ENCODE measurements at places on chromosomes 6 and 20. TPM values are rescaled to one million over a fixed set of nuclear protein-coding genes. Genes with fewer than 3 reads are reported as not detected.

The PKIB gene
- not detected for total RNA-seq

DNA sequence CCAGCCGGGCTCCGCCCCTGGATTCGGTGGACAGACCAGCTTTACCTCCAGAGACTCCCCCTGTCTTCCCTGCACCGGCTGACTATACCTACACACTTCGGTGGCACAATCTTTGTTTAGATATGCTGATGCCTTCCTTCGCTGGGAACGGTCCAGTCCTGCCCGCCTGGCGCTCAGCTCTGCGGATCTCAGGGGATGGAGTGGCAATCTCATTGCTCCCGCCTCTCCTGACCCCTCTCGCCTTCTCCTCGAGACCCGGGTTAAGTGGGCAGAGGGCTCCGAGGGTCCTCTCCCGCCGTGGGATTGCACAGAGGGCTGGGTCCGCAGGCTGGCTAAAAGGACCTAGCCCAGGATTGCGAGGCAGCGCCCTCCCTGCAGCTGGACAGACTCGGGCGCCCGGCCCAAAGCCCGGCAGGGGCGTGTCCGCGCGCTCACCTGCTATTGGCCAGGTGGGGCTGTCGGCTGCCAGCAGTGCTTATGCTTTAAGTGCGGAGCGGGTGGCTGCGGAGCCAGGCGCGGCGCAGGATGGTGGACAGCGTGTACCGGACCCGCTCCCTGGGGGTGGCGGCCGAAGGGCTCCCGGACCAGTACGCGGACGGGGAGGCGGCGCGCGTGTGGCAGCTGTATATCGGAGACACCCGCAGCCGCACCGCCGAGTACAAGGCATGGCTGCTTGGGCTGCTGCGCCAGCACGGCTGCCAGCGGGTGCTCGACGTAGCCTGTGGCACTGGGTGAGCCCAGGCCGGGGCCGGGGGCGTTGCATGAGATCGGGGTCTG lies at the start of gene GNMT:
GNMT (plus strand) TSS at position 512 of the 777 bp plus-strand sequence; CDS start at position 526, 14 bp downstream.
- H3K4me1 ChIP-seq = peaks cover 7% of the 10 kb centered on the region
- DNase-seq = peak; percentile 71
- no peak within 1 kb of the TSS for H3K27ac ChIP-seq
- no peaks in the 10 kb centered on the region for H3K27me3 ChIP-seq
- H3K4me3 ChIP-seq = peak within 1 kb of the TSS; percentile 58
- H3K36me3 ChIP-seq = peaks cover 22% of the 10 kb centered on the region

DNA sequence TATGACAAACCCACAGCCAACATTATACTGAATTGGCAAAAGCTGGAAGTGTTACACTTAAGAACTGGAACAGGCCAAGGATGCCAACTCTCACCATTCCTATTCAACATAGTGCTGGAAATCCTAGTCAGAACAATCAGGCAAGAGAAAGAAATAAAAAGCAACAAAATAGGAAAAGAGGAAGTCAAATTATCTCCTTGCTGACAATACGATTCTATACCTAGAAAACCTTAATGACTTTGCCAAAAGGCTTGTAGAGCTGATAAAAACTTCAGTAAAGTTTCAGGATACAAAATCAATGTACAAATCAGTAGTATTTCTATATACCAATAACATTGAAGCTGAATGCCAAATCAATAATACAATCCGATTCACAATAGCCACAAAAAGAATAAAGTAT lies 32.4 kb downstream of the OR5V1 start:
- no peaks in the 10 kb centered on the region for H3K36me3 ChIP-seq
- no peaks in the 10 kb centered on the region for H3K27me3 ChIP-seq
- H3K27ac ChIP-seq = no peak overlapping the region
- DNase-seq = no peak
- H3K4me1 ChIP-seq = no peaks in the 10 kb centered on the region

GRCh38 chr6:41654698-41655151 lies 16.5 kb downstream of the MDFI start:
- H3K27me3 ChIP-seq = no peaks in the 10 kb centered on the region
- DNase-seq = no peak
- no peak overlapping the region for H3K27ac ChIP-seq
- H3K36me3 ChIP-seq = no peaks in the 10 kb centered on the region
- H3K4me1 ChIP-seq = no peaks in the 10 kb centered on the region

- no peaks in the 10 kb centered on the region for H3K27me3 ChIP-seq
- H3K27ac ChIP-seq = no peak overlapping the region
- H3K4me1 ChIP-seq = no peaks in the 10 kb centered on the region
- no peak overlapping the region for H3K4me3 ChIP-seq
Observed at GRCh38 chr6:160583794-160584193, 80.3 kb downstream of the LPA start.

DNA sequence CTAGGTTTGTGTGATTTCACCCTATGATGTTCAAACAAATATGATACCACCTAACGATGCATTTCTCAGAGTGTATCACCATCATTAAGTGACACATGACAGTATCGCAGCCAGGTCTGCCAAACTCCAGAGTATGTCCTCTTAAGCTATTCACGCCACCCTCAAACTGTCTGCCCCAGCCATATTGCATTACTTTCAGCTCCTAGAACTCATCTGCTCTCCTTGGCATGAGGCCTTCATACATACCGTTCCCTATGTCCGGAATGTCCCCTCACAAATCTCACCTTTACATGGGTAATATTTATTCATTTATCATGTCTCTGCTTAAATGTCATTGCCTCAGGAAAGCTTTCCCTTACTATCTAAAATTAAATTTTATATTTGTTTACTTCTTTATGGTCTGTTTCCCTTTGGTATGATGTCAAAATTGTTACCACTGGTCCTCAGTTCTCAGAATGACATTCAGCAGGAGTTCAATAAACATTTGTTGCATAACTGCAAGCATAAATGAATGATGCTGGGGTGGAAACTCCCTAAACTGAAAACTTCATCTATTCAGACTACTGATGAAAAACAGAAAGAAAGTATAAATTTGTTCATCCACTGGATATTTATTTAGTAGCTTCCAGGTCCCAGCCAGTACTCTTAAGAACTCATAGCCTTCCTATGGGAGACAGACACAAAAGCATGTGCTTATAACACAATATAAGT lies 3.2 kb downstream of the SESN1 start:
- peak overlapping the region; percentile 69 for H3K4me3 ChIP-seq
- H3K36me3 ChIP-seq = no peaks in the 10 kb centered on the region
- peaks cover 2% of the 10 kb centered on the region for H3K4me1 ChIP-seq
- H3K27ac ChIP-seq = no peak overlapping the region
- no peaks in the 10 kb centered on the region for H3K27me3 ChIP-seq

The CTSZ gene
- 342 TPM for total RNA-seq

The TOMM6 gene
- total RNA-seq = 79.9 TPM

The RAET1E gene
- total RNA-seq = not detected

The SNAP91 gene
- total RNA-seq = 0.64 TPM

The PPP1R14C gene
- total RNA-seq = not detected

GRCh38 chr6:133410638-133411435 lies 169.7 kb downstream of the EYA4 start:
- no peaks in the 10 kb centered on the region for H3K4me1 ChIP-seq
- DNase-seq = no peak
- no peaks in the 10 kb centered on the region for H3K36me3 ChIP-seq
- no peak overlapping the region for H3K27ac ChIP-seq

The TCP11 gene
- 0.43 TPM for total RNA-seq

- no peak overlapping the region for H3K4me3 ChIP-seq
- no peak for DNase-seq
- no peaks in the 10 kb centered on the region for H3K4me1 ChIP-seq
- no peaks in the 10 kb centered on the region for H3K36me3 ChIP-seq
- H3K27me3 ChIP-seq = no peaks in the 10 kb centered on the region
Observed at GRCh38 chr6:64803470-64804166, 903.4 kb downstream of the EYS start.

DNA sequence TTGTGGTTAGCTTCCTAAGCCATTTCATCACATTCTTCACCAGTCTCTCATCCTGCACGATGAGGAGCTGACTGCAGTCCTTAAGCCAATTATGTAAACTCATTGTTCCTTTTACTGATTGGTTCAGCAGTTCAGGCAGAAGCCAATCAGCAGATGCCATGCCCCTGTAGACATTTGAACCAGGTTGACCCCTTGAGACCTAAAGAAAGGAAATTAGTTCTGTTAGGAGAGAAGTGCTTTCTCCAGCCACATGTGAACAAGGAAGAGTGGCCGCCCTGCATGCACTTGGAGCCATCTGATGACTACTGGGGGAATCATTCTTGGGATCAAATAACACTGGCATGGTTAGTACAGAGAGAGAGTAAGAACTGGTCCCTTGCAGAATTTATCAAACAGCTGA lies 535.2 kb upstream of the ID4 start:
- no peak overlapping the region for H3K4me3 ChIP-seq
- H3K36me3 ChIP-seq = no peaks in the 10 kb centered on the region
- no peak for DNase-seq
- no peaks in the 10 kb centered on the region for H3K27me3 ChIP-seq

- no peaks in the 10 kb centered on the region for H3K4me1 ChIP-seq
- H3K27ac ChIP-seq = no peak overlapping the region
- H3K27me3 ChIP-seq = no peaks in the 10 kb centered on the region
- DNase-seq = no peak
Observed at GRCh38 chr20:60948224-60948623, 303.8 kb upstream of the CDH4 start.

The DEF6 gene
- total RNA-seq = 20.1 TPM

DNA sequence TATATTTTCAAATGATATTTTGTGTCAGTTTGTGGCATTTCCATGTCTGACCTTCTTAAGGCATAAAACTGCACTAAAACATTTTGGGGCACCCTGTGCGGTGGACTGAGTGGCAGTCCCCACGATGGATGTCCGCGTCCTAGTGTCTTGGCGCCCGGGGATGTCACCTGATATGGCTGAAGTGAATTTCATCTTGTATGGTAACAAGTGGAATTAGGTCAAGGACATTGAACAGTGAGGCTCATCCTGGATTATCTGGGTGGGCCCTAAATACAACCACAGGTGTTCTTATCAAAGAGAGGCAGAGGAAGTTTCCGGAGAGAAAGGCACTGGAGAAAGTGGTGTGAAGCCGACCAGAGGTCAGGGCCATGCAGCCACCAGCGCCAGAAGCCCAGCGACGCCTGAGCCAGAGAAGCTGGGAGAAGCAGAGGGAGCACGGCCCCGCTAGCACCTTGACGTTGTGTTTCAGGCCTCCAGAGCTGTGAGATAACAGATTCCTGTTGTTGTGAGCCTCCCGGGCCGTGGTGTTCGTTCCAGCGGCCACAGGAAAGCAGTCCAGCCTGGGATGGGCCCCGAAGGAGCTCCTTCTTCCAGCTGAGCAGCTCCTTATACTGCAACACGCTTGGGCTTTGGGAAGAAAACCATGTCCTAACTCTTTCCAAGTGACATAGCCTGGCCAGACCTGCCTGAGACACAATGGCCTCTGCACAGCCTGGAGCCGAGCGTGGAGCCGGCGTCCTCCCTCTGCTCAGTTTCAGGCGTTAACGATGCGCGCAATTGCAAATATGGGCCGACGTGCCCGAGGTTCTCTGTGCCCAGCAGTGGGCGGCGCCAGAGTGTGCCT lies 22.5 kb downstream of the THBS2 start:
- no peaks in the 10 kb centered on the region for H3K27me3 ChIP-seq
- H3K27ac ChIP-seq = no peak overlapping the region
- H3K36me3 ChIP-seq = peaks cover 65% of the 10 kb centered on the region
- DNase-seq = no peak
- H3K4me1 ChIP-seq = no peaks in the 10 kb centered on the region

DNA sequence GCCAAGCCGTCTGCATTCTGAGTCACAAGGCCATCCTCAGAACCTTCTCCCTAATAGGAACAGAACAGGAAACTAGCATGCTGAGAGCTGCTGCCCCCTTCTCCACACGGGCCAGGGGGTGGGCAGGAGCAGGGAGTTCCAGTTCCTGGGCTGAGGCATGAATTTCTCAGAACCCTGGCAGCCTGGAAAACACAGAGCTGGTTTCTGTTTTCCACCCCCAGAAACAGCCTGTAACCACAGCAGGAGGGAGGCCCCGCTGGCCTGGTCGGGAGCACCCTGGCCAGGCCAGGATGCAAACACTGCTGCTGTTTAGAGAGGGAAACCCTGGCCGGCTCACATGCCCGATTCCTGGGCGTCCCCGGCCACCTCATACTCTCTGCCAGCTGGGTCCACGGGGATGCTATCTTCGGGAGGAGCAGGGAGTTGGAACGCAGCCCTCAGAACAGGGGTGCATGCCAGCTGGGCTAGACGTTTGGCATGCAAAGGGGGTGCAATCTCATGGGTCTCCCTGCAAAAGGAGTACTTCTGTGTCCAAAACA lies 130.1 kb downstream of the NFATC2 start:
- no peak overlapping the region for H3K4me3 ChIP-seq
- H3K27me3 ChIP-seq = no peaks in the 10 kb centered on the region
- peak overlapping the region; percentile 72 for H3K27ac ChIP-seq
- H3K36me3 ChIP-seq = no peaks in the 10 kb centered on the region
- no peak for DNase-seq

DNA sequence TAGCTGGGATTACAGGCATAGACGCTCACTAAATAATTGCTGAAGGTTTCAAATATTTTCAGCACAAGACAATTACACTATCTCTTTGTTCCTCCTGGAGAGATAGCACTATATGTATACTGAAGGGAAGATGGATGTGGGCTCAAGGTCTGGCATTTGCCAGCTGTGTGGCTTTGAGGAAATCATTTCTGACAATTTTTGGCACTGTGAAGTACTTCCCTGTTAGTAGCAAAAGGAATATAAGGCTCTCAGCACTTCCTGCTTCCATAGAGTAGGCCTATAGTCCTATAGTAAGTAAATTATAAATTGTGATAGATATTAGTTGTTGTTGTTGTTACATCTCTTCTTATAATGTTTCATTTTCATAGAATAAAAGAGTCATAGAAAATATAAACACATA lies 271.1 kb downstream of the SAMD5 start:
- DNase-seq = no peak
- no peak overlapping the region for H3K27ac ChIP-seq
- no peaks in the 10 kb centered on the region for H3K4me1 ChIP-seq
- no peaks in the 10 kb centered on the region for H3K27me3 ChIP-seq
- H3K36me3 ChIP-seq = no peaks in the 10 kb centered on the region
- H3K4me3 ChIP-seq = no peak overlapping the region

GRCh38 chr6:147141711-147142308 lies 62.4 kb upstream of the STXBP5 start:
- no peak overlapping the region for H3K27ac ChIP-seq
- no peaks in the 10 kb centered on the region for H3K4me1 ChIP-seq
- no peaks in the 10 kb centered on the region for H3K36me3 ChIP-seq
- no peaks in the 10 kb centered on the region for H3K27me3 ChIP-seq

The GGTLC1 gene
- total RNA-seq = not detected

The KHDC1 gene
- 1.9 TPM for total RNA-seq

DNA sequence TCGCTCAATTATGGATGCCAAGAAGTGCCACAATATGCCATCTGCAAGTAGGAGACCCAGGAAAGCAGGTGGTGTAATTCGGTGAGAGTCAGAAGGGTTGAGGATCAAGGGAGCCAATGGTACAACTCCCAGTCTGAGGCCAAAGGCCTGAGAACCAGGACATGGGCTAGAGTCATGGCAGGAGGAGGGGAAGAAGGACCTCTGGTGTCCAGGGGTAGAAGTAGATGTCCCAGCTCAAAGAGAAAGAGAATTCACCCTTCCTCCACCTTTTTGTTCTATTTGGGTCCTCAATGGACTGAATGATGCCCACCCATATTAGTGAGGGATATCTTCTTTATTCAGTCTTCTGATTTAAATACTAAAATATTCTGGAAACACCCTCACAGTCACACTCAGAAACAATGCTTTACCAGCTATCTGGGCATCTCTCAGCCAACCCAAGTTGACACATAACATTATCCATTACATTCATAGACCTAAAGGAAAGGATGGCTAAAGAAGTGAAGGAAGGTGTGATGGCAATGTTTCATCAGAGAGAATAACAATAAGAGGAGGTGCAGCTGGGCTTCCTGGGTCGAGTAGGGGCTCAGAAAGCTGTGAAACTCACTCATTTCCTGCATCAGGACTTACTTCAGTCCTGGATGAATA lies 21.2 kb upstream of the HLA-DQA1 start:
- no peak overlapping the region for H3K27ac ChIP-seq
- H3K36me3 ChIP-seq = no peaks in the 10 kb centered on the region
- H3K27me3 ChIP-seq = no peaks in the 10 kb centered on the region
- H3K4me1 ChIP-seq = no peaks in the 10 kb centered on the region
- DNase-seq = no peak
